ENCODE measurements at places on chromosomes 3 and 15.

DNA sequence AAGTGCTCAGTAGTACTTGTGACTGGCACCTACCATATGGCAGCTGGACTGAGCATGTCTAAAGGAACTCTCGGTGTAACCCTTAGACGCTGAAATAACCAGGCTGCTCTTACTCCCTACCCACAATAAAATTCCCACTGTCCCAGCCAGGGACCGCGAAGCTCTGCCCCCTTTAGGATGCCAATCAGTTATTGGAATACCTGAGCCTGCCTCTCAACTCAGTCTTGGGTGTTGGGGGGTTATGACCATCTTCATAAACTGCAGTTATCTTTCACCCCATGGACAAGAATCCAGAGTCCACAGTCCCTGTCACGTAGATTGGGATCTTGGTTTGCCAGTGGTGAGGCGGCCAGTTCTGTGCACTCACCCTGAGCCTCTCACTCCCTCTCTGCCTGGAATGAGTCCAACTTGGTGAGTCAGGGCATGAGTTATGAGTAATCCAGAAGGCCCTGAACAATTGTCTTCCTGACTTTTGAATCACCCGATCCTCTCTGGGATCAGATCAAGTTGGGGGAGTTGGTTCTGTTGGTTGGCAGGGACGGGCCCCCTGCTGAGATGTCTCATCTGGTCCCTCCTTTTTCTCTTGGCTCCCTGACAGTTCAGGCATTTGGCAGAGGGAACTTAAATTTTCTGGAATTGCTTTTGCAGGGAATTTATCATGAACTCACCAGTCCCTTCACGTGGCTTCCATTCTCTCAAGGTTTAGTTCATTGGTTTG, 120.1 kb upstream of the UBE2E1 start:
- DNase-seq, result peak; percentile 30

DNA sequence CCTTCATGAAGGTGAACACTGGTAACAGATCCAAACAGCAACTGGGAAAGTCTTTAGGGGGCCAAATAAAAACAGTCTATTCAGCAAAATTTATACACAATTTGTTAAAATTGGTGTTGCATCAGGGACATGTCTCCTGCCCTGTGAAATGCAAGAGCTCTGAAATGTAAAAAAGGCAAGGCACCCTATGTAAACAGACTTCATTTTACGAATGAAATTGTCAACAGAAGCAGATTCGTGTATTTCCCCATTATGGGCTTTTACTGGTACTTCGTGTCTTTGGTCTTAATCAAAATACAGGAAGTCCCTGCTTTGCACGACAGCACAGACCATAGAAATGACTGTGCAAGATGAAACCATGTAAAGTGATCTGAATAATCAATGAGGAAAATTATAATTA, 127.3 kb upstream of the THBS1 start:
- DNase-seq, result no peak

DNA sequence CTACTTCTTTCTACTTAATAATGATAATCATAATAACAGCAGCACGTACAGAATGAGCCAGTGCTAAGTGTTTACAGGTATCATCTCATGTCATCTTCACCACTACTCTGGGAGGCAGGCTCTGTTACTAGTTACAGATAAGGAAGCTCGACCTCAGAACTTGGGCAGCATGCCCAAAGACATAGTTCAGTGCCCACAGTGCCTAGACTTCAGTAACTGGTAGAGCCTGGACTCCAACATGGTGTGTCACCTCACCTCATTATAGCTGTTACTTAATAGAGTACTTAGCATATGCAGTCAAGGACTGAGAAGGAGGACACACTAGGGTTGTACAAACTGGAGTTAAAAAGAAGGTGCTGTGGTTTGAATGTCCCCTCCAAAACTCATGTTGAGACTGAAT, 7.6 kb downstream of the GADL1 start:
- no peak for DNase-seq

GRCh38 chr3:13012221-13012691, 61.0 kb downstream of the IQSEC1 start:
- DNase-seq, result no peak

GRCh38 chr3:55690726-55691125, 203.6 kb upstream of the WNT5A start:
- no peak for DNase-seq

GRCh38 chr3:4993276-4994143, 14.3 kb downstream of the BHLHE40 start:
- no peak for DNase-seq

GRCh38 chr15:41291065-41291631, 41.2 kb downstream of the OIP5 start:
- DNase-seq, result no peak

GRCh38 chr3:194745422-194746184, 59.9 kb downstream of the FAM43A start:
- DNase-seq, result no peak

DNA sequence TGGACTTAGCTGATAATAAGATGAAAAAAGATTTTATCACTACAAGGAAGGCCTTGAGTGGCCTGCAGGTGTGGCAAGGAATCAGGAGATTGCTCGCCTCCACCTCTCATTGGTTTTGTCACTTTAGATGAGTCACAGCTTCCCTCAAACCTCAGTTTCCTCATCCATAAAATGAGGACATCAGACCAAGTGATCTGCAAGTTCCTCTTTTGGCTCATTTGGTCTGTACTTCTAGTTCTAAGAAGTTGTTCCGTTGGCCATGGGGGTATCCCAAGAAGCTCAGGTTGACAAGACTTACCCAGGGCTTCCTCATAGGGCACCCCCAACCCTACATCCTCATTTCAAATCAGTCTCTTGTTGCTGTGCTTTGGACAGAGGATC, 254.1 kb downstream of the UACA start:
- DNase-seq, result no peak

- DNase-seq, result no peak
Measured at GRCh38 chr15:66161108-66161507, 92.4 kb downstream of the MEGF11 start.

DNA sequence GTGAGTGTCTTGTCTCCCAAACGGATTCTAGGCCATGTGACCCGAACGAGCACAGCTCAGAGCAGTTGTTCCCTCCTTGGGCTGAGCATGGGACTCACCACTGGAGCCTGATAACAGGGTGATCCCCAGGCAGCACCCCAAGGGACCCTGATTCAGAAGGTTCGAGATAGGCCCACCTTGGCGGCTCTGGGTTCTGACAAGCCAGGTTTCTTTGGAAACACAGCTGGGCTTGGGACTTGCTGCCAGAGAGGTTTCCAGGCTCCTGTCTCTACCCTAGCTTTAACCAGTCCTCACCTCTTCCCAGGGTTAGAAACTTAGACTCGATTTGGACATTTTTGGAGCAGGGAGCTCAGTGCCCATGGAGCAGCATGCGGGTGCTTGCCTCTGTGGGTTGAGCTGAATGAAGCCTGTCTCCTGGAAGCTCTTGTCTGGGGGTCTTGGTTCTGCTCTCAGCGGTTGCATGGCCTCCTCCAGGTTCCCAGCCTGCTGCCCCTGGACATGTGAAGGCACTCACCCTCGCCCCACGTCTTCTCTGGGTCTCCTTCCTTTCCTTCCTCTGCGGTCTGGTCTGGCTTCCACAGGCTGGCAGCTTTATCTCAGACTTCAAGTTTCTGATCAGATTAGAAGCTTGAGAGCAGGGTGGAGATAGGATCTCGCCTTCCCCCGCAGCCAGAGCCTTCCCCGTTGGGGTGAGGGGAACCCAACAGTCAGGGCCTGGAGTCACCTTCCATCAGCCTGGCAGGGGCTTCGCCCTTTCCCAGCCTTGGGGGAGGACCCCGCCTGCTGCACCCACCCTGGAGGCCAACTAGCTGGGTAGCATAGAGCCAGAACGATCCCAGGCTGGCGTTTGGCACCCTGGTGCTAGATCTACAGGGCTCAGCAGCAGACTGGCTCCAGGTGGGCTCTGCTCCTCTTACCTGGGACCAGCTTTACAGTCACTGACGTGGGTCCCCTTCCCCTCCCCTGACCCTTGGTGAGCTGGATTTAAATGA, 21.0 kb downstream of the PAQR5 start:
- no peak for DNase-seq

DNA sequence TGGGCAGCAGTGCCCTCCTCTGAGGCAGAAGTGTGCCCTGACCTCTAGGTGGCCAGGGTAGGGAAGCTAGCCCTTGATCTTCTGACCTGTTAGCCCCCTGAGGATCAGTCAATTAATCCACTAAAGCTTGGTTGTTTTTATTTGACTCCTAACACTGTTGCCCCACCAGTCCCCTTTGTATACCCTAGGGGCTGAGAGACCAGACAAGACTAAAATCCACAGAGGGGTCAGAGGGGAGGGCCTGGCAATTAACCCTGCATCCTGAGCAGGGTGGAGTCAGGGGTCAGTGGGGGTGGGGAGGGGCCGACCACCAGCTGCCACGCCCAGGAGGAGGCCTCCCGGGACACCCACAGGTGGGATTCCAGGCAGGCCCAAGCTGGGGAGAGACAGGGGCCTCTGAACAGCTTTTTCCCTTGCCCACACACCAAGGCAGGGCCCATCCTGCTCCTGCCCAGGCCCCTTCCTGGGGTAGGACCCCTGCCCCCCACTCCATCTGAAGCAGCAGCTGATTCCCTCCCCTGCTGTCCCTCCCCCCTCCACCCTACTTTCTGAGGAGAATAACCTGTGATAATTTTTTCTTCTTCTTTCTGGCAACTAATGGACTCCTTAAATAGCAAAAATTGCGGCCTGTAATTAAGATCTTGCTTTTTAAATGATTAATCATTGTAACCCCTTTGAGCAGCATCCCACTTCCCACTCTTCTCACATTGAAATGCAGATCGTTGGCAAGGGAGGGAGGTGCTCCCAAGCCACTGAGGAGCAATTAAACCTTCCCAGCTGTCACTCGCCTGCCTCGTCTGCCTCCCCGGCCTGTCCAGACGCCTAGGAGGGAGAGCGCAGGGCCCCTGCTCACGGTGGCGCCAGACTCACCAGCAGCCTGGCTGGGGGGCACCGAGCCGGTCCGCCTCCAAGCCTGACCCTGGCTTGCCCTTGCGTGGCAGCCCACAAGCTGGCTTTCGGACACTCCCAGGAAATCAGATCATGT, 51.9 kb downstream of the RHCG start:
- DNase-seq, result peak; percentile 64

Data from NCI-H1694 (cell line).